ENCODE measurements at places on chromosomes 7 and 10.

GRCh38 chr10:3972460-3973301 lies 187.7 kb upstream of the KLF6 start:
- DNase-seq: peak; percentile 59

GRCh38 chr10:86486856-86487255 lies 34.7 kb downstream of the WAPL start:
- no peak for DNase-seq

DNA sequence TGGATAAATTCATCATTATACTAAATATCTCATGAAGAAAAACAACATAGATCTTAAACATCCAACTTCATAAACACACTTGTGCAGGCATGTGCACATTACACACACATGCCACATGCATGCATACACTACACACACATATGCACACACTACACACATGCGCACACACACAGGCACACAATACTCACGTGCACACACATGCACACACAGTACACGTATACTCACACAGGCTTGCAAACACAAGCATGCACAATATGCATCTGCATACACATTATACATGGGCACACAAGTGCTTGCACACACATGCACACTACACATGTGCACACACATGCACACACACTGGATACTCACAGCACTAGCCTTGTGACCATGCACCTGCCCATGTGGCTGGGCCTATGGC lies 105.2 kb downstream of the ADARB2 start:
- DNase-seq: no peak

- DNase-seq: no peak
Measured at GRCh38 chr7:38675494-38676106, 44.4 kb upstream of the AMPH start.

GRCh38 chr7:134435161-134435920 lies 23.6 kb downstream of the AKR1B1 start:
- DNase-seq: no peak

DNA sequence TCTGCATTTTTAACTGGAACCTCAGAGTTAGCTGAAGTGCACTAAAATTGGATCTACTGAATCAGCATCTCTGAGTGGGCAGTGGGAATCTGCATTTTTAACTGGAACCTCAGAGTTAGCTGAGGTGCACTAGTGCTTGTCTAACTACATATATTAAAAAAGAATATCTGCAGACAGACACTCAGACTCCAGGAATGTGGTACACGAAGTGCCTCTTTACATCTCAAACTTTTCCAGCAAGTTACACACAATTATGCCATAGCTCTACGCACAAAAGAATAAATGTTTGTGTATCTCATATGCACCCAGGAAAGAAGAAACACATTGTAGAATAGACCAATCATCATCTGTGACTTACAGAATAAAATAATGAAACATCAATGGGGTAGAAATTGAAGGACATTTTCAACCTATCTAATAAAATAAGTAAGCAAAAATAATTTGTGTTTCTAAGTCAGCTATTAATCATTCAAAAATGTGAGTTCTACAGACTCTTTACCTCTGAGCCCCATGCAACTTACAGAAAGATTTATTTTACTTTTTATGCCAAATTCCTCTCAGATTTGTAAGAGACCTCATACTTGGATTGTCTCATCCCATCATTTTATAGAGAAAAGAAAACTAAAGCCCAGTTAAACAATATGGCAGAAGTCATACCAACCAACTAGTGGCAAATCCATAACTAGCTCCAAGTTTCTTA lies 28.3 kb downstream of the PPP1R3A start:
- DNase-seq: no peak

DNA sequence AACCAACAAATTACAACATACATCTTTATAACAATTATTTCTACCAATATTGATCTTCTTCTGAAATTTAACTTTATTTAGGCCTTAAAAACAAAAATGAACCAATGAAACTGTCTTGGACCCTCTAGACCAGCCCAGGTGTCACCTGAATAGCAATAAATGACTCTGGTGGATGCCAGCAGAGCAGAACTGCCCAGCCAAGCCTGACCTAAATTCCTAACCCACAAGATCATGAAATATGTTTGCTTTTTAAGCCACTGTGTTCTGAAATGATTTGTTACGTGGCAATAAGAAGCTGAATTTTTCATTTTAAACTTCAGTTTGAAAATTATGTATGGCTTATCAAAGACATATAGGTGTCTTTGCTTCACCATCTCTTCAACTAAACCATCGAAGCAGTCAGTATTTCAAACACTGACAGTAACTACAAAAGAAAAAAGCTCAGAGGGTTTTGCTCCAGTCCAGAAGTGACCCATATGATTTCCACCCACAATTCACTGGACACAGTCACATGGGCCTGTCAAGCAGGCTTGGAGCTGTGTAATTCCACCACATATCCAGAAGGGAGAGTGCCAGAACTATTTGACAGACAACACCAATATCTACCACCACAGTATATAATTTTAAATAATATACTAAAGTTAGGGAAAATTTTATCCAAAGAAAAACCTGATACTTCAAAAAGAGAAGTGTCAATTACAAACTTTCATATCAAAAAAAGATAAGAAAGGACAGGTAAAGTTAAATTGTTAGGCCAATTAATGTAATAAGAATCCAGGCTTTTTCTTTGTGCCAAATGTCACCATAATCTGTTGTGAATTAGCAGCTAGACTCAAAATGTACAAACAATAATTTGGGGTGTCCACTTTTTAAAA lies 94.5 kb downstream of the KMT2C start:
- peak; percentile 59 for DNase-seq

DNA sequence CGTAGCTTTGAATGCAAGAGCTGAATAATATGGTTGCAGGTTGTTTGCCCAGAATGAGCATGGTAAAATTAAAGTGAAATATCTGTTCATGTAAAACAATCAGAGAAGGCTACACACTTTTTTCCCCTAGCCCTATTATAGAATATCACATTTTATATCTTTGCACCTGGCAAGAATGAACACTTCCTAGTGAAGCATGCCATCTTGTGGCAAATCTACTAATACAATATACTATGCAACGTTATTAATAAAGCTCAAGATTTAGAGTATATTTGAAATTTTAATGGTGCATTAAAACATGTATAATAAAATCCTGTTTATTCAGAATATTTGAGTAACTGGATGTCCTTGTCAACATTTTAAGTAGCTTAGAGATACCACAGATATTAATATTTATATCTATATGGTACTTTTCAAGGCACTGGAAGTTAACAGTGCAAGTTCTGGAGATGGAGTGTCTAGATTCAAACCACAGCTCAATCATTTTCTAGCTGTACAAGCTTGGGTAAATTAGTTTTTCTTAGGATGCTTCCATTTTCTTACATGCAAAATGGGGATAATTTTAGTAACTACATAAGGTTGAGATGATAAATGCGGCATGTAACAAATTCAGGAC lies 643.1 kb upstream of the SEMA3D start:
- no peak for DNase-seq

- no peak for DNase-seq
Measured at GRCh38 chr7:117961235-117961634, 88.0 kb upstream of the CTTNBP2 start.

DNA sequence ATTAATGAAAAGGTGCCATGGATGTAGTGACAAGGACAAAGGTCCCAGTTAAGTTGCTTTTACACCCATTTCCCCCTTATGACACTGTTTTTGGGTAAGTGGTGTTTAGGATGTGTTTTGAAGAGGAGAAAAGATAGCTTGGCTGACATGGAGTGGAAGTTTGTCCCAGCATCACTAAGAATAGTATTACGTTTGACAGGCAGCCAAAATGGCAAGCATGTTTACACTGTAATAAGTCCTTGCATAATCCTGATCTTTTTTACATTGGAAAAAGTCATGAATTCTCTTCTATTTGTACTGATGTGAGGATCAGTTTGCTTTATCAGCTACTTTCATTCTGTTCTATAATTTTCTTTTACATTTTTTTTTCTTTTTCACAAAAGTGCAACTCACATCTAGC lies 137.8 kb downstream of the CHRM2 start:
- no peak for DNase-seq

- DNase-seq: peak; percentile 57
Measured at GRCh38 chr7:139776486-139777132, 1.2 kb downstream of the HIPK2 start.

DNA sequence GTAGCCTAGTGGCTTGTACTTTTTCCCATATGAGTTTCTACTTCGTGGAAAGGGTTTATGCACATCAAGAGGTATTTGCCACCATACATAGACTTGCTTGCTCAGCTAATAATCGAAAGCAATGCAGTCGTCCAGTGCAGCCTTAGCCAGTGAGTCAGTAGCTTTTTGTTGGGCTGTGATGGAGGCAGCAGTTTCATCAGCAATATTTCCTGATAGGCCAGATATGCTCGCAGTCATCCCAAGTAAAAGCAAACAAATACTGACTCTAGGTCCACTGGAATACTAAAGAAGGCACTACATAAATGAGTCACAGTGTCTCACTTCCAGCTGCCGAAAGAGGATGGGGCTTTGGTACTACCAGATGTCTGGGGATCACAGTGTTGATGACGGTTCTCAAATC lies 2.1 kb upstream of the BNIP3 start:
- no peak for DNase-seq

DNA sequence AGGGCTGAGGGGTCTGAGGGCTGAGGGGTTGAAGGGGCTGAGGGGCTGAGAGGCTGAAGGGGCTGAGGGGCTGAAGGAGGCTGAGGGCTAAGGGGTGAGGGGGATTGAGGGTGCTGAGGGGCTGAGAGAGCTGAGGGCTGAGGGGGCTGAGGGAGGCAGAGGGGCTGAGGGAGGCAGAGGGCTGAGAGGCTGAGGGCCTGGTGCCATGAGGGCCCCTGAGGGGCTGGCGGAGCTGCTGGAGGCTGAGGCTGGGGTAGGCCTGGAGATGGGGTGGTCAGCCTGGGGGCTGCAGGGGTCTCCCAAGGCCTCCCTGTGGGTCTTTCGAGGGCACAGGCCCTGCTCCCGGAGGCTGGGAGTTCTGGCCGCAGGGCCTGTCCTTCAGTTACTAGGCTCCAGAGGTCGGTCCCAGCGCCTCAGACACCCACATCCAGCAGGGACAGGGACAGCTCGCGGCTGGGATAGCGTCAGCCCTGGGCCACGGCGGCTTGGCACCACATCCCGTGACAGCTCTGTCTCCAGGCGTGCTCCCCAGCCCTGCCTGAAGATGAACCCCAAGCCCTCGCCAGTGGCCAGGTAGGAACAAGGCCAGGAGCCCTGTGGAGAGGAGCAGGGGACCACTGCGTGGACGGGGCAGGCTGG lies 16.9 kb downstream of the MYO1G start:
- no peak for DNase-seq

All from inflammatory macrophage treated with lipopolysaccharide for 1 hour (primary cell).